ENCODE measurements at places on chromosomes 3 and 15.

- no peak for DNase-seq
These were observed 22.1 kb upstream of the HEG1 start for GRCh38 chr3:125077864-125078263.

- DNase-seq = no peak
These were observed 113.9 kb downstream of the TLE3 start for GRCh38 chr15:69983696-69984265.

GRCh38 chr3:143951351-143951971 is 20.2 kb upstream of the DIPK2A start:
- DNase-seq = peak; percentile 73

- no peak for DNase-seq
These were observed 40.3 kb downstream of the SEMA5B start for GRCh38 chr3:122987231-122987630.

DNA sequence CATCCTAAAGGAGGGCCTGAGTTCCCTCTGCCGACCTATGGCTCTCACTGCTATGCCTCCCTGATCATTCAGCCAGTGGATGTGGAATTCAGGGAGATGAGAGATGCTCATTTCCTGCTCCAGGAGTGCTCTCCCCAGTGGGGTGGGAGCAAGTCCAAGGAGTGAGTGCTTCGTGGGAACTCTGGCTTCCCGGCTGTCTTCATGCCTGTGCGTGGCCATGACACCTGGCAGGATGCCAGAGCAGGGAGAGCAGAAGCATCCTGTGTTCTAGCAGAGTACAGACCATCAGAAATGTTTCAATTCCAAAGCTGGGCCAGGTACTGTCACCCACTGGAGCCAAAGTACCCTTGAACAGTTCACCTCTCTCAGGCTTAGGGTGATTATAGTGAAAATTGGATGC is 45.1 kb downstream of the APH1B start:
- no peak for DNase-seq

GRCh38 chr15:91942720-91943394 is 89.3 kb downstream of the SLCO3A1 start:
- DNase-seq = peak; percentile 86

- DNase-seq = no peak
These were observed 114.5 kb downstream of the MEGF11 start for GRCh38 chr15:66138892-66139590.

DNA sequence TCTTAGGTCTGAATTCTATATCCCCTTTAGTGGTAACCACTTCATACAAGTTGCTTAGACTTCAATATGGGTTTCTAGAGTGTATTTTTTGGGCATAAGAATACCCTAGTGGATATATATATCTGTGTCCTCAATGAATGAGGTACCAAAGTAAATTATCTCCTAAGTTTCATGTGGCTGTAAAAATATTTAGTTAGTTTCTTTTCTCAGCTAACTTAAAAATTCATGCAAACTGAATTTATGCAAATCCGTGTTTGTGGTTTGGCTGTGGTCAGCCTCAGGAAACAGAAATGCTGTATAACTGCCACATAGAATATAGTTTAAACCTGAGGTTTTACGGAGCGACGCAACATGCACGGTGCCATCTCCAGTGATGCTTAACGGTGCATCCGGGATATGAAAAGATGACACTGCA is 80.3 kb downstream of the PEX5L start:
- DNase-seq = peak; percentile 39

GRCh38 chr3:20511863-20512505 is 326.0 kb upstream of the SGO1 start:
- DNase-seq = peak; percentile 66

- DNase-seq = no peak
These were observed 218.7 kb downstream of the STXBP5L start for GRCh38 chr3:121126707-121127035.

DNA sequence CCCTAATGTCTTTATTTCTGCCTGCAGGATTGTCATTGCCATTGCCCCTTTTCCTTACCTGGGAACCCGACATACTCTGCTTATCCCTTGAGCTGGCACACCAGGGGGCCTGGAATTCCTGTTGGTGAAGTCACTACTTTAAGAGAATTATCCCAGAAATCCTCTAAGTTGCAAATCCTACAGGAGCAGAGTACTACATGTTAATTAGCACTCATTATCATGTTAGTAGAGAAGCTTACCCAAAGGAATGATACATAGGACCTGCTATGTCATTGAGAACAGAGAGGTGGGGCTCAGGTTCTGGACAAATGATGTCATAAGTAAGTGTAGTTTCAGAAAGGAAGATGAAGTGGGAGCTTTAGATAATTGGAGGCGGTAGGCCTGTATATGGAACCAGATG is 27.4 kb downstream of the SCG5 start:
- DNase-seq = no peak

- peak; percentile 62 for DNase-seq
These were observed 8.4 kb downstream of the SHF start for GRCh38 chr15:45179221-45179985.

- no peak for DNase-seq
These were observed 37.3 kb downstream of the FSD2 start for GRCh38 chr15:82768414-82769054.
